Chondrocyte (in vitro differentiated cells): ENCODE measurements at places on chromosomes 2 and 18. TPM values are rescaled to one million over a fixed set of nuclear protein-coding genes. Genes with fewer than 3 reads are reported as not detected.

DNA sequence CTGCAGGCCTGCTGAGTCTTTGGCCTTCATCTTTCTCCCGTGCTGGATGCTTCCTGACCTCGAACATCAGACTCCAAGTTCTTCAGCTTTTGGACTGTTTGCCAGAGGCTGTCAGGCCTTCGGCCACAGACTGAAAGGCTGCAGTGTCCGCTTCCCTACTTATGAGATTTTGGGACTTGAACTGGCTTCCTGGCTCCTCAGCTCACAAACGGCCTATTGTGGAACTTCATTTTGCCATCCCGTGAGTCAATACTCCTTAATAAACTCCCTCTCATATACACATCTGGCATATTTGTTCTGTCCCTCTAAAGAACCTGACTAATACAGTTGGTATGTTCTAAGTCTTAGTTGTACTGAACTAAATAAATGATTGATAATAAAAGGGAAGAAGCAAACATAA, 702.8 kb upstream of the LINC00305 start:
- no peaks in the 10 kb centered on the region for H3K27me3 ChIP-seq
- H3K27ac ChIP-seq, result no peak overlapping the region
- no peak for DNase-seq
- H3K4me1 ChIP-seq, result no peaks in the 10 kb centered on the region

The PPM1B gene
- 31.9 to 32.6 TPM (median 32.5 TPM) in 3 replicates for total RNA-seq

DNA sequence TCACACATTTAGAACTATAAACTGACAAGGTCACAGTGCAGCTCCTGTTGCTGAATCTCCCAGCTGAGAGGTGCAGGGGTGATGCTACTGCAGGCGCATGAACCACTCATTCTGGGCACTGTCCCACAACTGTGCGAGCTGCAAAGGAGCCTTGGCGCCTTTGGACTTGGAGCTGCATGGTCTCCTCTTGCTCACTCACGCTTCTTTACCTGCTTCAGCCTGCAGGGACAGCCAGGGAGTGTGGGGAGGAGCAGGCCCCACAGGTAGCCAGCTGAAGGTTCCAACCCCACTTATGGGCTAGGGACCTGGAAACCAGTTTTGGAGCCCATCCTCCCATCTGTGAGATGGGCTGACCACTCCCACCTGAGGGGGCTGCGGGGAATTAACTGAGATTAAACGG, 75.0 kb downstream of the UXS1 start:
- H3K27ac ChIP-seq, result no peak overlapping the region
- H3K4me1 ChIP-seq, result peaks cover 10% of the 10 kb centered on the region
- H3K4me3 ChIP-seq, result no peak overlapping the region
- H3K27me3 ChIP-seq, result no peaks in the 10 kb centered on the region
- peaks cover 3% of the 10 kb centered on the region for H3K36me3 ChIP-seq

DNA sequence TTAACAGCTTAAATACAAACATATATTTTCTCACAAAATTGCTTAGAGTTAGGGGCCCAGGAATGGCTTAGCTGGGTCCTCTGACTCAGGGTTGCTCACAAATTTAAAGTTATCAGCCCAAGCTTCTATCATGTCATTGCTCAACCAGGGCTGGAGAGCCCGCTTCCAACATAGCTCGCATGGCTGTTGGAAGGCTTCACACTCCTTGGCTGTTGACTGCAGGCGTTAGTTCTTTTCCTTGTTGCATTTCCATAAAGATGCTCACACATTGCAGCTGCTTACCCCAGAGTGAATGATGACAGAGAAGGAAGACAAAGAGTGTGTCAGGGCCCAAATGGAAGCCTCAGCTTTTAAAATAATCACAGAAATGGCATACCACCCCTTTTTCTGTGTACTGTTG, 62.9 kb upstream of the TFPI start:
- DNase-seq, result no peak
- H3K4me3 ChIP-seq, result no peak overlapping the region
- peaks cover 12% of the 10 kb centered on the region for H3K4me1 ChIP-seq
- H3K36me3 ChIP-seq, result no peaks in the 10 kb centered on the region
- no peaks in the 10 kb centered on the region for H3K27me3 ChIP-seq
